ENCODE measurements at places on chromosomes 5 and 9. TPM values are rescaled to one million over a fixed set of nuclear protein-coding genes. Genes with fewer than 3 reads are reported as not detected.

The PAEP gene
- total RNA-seq: not detected

The CCIN gene
- total RNA-seq: not detected

The PCDHA9 gene
- not detected for total RNA-seq

The PRR16 gene
- total RNA-seq: not detected

The LCN2 gene
- not detected for total RNA-seq

The MRPL50 gene
- 7.4 TPM for total RNA-seq

The PCAT7 gene
- total RNA-seq: not detected

The LCN1 gene
- not detected for total RNA-seq

The PCDHA1 gene
- total RNA-seq: not detected

The CACNA1B gene
- total RNA-seq: not detected
